ENCODE measurements at places on chromosomes 1 and 21. TPM values are rescaled to one million over a fixed set of nuclear protein-coding genes. Genes with fewer than 3 reads are reported as not detected.

GRCh38 chr1:172537366-172537765 is 4.4 kb downstream of the SUCO start:
- no peak for DNase-seq

GRCh38 chr1:7550261-7550865 is 220.7 kb upstream of the VAMP3 start:
- DNase-seq = no peak

The ZNF648 gene
- not detected for total RNA-seq

The SMCP gene
- not detected for total RNA-seq

DNA sequence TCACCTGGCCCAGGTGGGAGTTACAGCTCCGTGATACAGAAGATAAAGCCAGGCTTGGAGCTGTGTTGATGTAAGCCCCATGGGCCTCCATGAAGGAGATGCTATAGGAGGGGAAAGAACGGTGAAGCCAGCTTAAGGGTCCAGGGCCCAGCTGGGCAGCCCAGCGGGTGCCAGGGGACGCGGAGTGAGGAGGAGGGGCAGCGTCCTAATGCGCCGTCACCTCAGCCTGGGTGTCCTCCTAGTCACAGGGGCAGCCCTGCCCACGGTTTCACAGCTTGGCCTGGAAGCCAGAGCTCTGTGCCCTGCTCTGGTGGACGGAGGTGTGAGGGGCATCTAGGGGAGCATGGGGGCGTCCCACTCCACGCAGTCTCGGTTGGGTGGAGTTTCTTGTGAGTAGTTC is 52.7 kb upstream of the TTC34 start:
- no peak for DNase-seq

The CFAP107 gene
- total RNA-seq = not detected

DNA sequence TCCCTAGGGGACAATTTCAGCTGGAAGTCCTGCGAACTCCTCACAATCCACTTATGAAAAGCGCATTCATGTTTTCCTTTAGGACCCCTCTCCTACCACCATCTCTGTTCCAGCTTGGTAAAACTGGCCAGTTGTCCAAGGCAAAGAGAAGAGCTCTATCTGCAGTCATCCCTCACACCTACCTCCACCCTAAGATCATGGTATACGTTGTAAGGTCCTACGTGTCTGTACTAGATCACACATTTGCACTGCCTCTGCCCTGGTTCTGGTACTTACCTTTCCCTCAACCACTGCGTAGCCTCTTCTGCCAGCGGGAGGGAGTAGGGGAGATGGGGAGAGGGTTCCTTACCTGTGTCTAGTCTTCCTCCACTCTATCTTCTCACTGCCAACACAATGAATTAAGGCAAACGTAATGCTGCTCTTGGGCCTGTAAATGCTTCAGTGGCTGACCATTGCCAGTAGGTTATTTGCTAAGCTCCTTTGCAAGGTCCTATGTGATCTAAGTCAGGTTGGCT is 739 bp upstream of the NUP133 start:
- no peak for DNase-seq

- DNase-seq = no peak
These were observed 26.2 kb downstream of the UCK2 start for GRCh38 chr1:165853528-165854075.

The SPSB1 gene
- total RNA-seq = 52.8 TPM

The S100A8 gene
- total RNA-seq = not detected
